Cardiac septum (tissue), 1 donor: ENCODE measurements at places on chromosomes 16 and 17. TPM values are rescaled to one million over a fixed set of nuclear protein-coding genes. Genes with fewer than 3 reads are reported as not detected.

Gene ADAM11
- 1.00 TPM for total RNA-seq

Gene BIRC5
- 0.38 TPM for total RNA-seq

Gene LDAF1
- total RNA-seq = 104 TPM

Gene CACNG3
- not detected for total RNA-seq

Gene FAM171A2
- 0.62 TPM for total RNA-seq

Gene RTN4RL1
- total RNA-seq = 0.32 TPM

Gene NPB
- total RNA-seq = 0.51 TPM
